Spleen (tissue), 13 donors: ENCODE measurements at places on chromosomes 6 and 20. TPM values are rescaled to one million over a fixed set of nuclear protein-coding genes. Genes with fewer than 3 reads are reported as not detected.
A peak's percentile ranks its signal among the peaks of the same experiment; 100 is the strongest.

- no peak for DNase-seq
- H3K27me3 ChIP-seq = no peaks in the 10 kb centered on the region
- H3K27ac ChIP-seq = peak overlapping the region; percentile 71
Observed at GRCh38 chr6:125844989-125845388, 54.2 kb downstream of the NCOA7 start.

- H3K4me3 ChIP-seq = no peak overlapping the region
- no peak overlapping the region for H3K27ac ChIP-seq
- no peaks in the 10 kb centered on the region for H3K36me3 ChIP-seq
- H3K4me1 ChIP-seq = no peaks in the 10 kb centered on the region
- H3K27me3 ChIP-seq = no peaks in the 10 kb centered on the region
Observed at GRCh38 chr6:126531840-126532239, 191.9 kb downstream of the CENPW start.

DNA sequence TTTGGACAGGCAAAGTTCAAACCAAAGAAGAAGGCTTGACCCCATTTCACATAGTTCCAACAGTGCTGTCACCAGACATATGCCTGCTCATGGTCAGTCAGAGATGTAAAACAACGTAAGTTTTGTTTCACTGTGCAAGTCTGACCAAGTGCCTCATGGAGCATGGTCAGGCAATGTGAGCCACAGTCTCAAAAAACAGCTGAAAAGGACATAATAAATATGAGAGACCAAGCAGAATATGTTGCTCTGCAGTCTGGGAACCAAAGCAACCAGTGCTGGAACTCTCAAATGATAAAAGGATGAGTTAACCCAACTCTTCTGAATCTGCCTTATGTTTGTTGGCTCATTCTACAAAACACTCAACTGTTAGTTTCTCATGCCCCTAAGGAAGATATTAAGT is 39.9 kb upstream of the DST start:
- H3K27ac ChIP-seq = no peak overlapping the region
- no peaks in the 10 kb centered on the region for H3K4me1 ChIP-seq
- no peak overlapping the region for H3K4me3 ChIP-seq
- no peaks in the 10 kb centered on the region for H3K36me3 ChIP-seq

The HCK gene
- total RNA-seq = 155 TPM

The PPP1R16B gene
- 47.4 TPM for total RNA-seq

The FYN gene
- 193 TPM for total RNA-seq
